ENCODE measurements at places on chromosomes 1 and 21. TPM values are rescaled to one million over a fixed set of nuclear protein-coding genes. Genes with fewer than 3 reads are reported as not detected.

- H3K27ac ChIP-seq = peak overlapping the region; percentile 87
- peaks cover 91% of the 10 kb centered on the region for H3K4me1 ChIP-seq
- no peaks in the 10 kb centered on the region for H3K36me3 ChIP-seq
- H3K27me3 ChIP-seq = no peaks in the 10 kb centered on the region
- no peak overlapping the region for H3K4me3 ChIP-seq
These were observed 142.9 kb downstream of the DHRS3 start for GRCh38 chr1:12475101-12475500.

The LAX1 gene
- 0.69 TPM for total RNA-seq

GRCh38 chr21:45386728-45387371, 18.1 kb upstream of the COL18A1 start:
- H3K4me3 ChIP-seq = no peak overlapping the region
- peaks cover 8% of the 10 kb centered on the region for H3K27me3 ChIP-seq
- H3K27ac ChIP-seq = peak overlapping the region; percentile 40
- DNase-seq = no peak

DNA sequence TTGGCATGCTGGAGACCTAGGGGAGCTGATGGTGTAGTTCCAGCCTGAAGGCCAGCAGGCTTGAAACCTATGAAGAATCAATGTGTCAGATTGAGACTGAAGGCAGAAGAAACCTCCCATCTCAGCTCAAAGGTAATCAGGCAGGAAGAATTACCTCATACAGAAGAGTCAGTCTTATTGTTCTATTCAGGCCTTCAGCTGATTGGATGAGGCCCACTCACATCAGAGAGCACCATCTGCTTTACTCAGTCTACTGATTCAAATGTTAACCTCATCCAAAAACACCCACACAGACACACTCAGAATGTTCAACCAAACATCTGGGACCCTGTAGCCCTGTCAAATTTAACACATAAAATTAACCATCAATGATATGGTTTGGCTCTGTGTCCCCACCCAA, 13.7 kb upstream of the CCN1 start:
- H3K27me3 ChIP-seq = no peaks in the 10 kb centered on the region
- H3K4me1 ChIP-seq = peaks cover 37% of the 10 kb centered on the region
- no peak overlapping the region for H3K27ac ChIP-seq

DNA sequence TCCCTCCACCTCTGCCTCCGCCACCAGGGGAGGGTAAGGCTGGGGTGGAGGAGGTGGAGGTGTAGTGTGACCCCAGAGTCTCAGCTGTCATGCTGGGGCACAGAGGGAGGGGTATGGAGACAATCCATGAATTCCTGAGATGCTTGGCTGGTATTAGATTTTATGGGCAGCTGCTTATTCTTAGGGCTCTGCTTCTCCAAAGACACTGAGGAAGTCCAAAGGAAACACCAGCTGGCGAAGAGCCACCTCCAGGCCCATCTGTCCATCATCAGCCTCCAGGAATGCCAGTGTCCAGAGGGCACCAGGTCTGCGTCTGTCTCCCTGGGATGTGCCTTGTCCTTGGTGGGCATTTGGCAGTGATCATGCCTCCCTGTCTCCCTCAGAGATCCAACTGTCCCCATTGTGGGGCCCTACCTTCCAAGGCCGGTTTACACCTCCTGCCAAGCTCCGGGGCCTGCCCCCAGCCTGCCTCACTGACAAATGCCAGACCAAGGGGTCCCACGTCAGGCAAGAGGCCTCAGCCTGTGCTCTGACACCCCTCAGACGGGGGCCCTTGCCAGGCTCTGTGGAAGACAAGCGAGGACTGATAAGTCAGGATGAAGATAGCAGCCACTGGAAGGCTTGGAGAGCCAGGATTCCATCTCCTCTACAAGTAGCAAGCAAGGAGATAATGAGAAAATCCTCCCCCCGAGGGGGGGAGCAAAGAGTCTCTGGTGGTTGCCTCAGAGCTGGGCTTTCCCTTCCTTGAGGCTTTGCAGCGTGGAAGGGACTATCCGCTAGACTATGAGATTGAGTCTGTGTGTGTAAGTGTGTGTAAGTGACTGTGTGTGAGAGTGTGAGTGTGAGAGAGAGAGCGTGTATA, 1.6 kb downstream of the TNNI1 start:
- no peak overlapping the region for H3K27ac ChIP-seq
- H3K4me3 ChIP-seq = no peak overlapping the region
- no peaks in the 10 kb centered on the region for H3K36me3 ChIP-seq
- no peaks in the 10 kb centered on the region for H3K4me1 ChIP-seq

DNA sequence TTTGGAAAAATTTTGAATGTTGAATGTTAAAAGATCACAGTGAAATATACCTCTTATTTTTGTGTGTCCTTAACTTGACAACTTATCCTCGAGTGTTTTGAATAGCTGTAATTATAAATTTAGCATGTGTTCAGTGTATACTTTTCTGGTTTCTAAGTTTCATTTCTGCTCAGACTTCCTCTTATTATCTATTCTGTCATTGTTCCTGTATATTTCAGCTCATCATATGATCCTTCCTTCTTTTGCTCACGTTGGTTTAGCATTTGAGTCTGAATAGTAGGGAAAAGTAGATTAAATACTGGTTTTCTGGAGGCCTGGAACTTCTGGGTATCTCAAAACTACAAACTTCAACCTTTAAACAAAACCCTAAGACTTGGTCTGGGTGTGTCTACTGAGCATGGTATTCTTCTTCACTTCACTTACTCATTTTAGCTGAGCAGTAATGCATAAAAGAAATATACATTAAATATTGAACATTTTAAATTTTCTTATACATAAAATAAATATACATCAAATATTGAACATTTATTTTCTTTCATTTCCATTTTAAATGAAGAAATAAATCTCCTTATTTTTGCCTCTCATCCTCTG, 3.3 kb upstream of the ATP6V1G3 start:
- no peaks in the 10 kb centered on the region for H3K4me1 ChIP-seq
- H3K36me3 ChIP-seq = no peaks in the 10 kb centered on the region
- H3K4me3 ChIP-seq = no peak overlapping the region

- no peaks in the 10 kb centered on the region for H3K27me3 ChIP-seq
- peaks cover 26% of the 10 kb centered on the region for H3K36me3 ChIP-seq
- H3K4me3 ChIP-seq = no peak overlapping the region
- H3K27ac ChIP-seq = no peak overlapping the region
- no peak for DNase-seq
These were observed 30.3 kb downstream of the WNT4 start for GRCh38 chr1:22112554-22112953.

- H3K27ac ChIP-seq = no peak overlapping the region
- H3K27me3 ChIP-seq = no peaks in the 10 kb centered on the region
- no peak for DNase-seq
- no peaks in the 10 kb centered on the region for H3K36me3 ChIP-seq
- no peaks in the 10 kb centered on the region for H3K4me1 ChIP-seq
These were observed 664.6 kb downstream of the NCAM2 start for GRCh38 chr21:21662776-21663175.

The C1orf185 gene
- total RNA-seq = not detected

DNA sequence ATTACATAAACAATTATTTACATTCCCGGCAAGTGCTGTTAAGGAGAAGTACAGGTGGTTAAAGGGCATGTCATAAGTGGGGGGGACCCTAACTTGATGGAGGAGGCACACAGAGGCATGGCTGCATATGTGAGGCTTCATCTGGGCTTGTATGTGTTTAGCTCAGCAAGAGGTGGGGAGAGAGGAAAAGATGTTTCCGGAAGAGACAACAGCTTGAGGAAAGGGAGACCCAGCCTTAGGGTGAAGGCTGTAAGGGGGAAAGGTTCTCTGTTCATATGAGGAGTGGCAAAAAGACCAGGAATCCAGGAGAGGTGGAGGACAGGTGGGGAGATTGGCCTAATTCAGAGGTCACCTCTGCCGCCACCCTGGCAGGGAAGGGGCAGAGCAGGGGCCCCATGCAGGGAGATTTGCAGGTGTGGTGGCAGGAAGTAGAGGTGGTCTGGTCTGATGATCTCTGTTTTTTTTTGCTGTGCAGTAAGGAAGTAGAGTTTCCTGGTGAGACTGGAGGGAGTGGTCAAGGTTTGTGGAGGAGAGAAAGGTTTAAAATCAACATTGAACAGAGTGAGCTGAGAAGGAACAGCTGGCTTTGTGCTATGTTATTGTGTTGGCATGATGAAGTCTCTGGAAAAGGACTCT, 9.0 kb downstream of the TRAF5 start:
- H3K4me3 ChIP-seq = no peak overlapping the region
- H3K27ac ChIP-seq = no peak overlapping the region
- no peak for DNase-seq
- H3K4me1 ChIP-seq = peaks cover 97% of the 10 kb centered on the region
- no peaks in the 10 kb centered on the region for H3K36me3 ChIP-seq

- no peaks in the 10 kb centered on the region for H3K36me3 ChIP-seq
- no peak overlapping the region for H3K4me3 ChIP-seq
- no peaks in the 10 kb centered on the region for H3K4me1 ChIP-seq
- no peak overlapping the region for H3K27ac ChIP-seq
These were observed 480.0 kb upstream of the PKN2 start for GRCh38 chr1:88204111-88204510.

DNA sequence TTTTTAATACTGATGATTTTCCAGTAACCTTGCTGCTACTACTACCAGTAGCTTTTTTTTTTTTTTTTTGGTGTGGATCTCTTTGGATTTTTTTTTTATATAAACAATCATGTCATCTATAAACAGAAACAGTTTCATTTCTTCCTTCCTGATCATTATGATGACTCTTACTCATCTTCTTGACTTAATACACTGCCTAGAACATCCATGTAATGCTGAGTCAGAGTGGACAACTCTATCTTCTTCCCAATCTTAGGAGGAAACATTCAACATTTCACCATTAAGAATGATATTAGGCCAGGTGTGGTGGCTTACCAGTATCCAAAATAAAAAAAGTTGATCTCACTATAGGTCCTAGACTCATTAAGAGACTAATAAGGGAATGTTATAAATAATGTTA, 69.1 kb downstream of the RUSC1 start:
- H3K36me3 ChIP-seq = peaks cover 76% of the 10 kb centered on the region
- H3K27ac ChIP-seq = no peak overlapping the region
- no peaks in the 10 kb centered on the region for H3K4me1 ChIP-seq
- no peak overlapping the region for H3K4me3 ChIP-seq

GRCh38 chr1:163544441-163544840, 222.7 kb downstream of the NUF2 start:
- H3K4me1 ChIP-seq = no peaks in the 10 kb centered on the region
- no peak overlapping the region for H3K27ac ChIP-seq
- DNase-seq = no peak
- no peaks in the 10 kb centered on the region for H3K36me3 ChIP-seq
- H3K27me3 ChIP-seq = no peaks in the 10 kb centered on the region
- H3K4me3 ChIP-seq = no peak overlapping the region

DNA sequence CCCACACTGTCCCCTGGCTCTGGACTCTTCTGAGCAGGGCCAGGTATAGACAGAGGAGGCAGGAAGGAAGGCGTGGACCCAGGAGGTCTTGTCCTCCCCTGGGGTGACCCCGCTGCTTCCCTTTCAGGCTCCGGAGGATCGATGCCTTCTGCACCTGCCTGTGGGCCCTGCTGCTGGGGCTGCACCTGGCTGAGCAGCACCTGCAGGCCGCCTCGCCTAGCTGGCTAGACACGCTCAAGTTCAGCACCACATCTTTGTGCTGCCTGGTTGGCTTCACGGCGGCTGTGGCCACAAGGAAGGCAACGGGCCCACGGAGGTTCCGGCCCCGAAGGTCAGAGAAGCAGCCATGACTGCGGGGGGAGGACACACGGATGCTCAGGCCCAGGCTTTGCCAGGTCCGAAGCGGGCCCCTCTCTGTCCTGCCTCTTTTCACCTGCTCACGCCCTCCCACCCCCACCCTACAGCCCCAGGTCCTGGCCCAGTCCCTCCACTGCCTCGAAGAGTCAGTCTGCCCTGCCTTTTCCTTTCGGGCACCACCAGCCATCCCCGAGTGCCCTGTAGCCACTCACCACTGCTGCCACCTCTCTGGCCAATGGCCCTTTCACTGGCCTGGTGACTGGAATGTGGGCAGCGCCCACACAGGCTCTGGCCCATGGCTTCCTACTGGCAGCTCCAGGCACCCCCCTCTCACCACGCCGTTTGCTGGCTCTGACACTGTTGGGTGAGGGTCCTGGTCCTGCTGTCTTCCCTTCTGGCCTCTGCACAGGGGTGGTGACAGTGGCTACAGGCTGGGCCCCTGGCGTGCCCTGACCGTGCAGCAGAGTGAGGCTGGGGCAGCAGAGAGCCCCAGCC, 13.5 kb downstream of the TMEM201 start:
- peaks cover 93% of the 10 kb centered on the region for H3K36me3 ChIP-seq
- H3K4me3 ChIP-seq = no peak overlapping the region
- H3K27ac ChIP-seq = no peak overlapping the region
- no peak for DNase-seq

The DISP3 gene
- total RNA-seq = not detected

GRCh38 chr1:54460861-54461387, 54.7 kb upstream of the SSBP3 start:
- H3K27me3 ChIP-seq = no peaks in the 10 kb centered on the region
- DNase-seq = no peak
- no peak overlapping the region for H3K27ac ChIP-seq
- no peak overlapping the region for H3K4me3 ChIP-seq
- peaks cover 20% of the 10 kb centered on the region for H3K4me1 ChIP-seq

The AKR7A3 gene
- total RNA-seq = 0.83 TPM

- H3K36me3 ChIP-seq = no peaks in the 10 kb centered on the region
- no peaks in the 10 kb centered on the region for H3K4me1 ChIP-seq
- no peak overlapping the region for H3K4me3 ChIP-seq
- no peaks in the 10 kb centered on the region for H3K27me3 ChIP-seq
- no peak for DNase-seq
These were observed 202.9 kb downstream of the USP25 start for GRCh38 chr21:15932726-15933125.

Data from esophagus muscularis mucosa (tissue), 4 donors.